ENCODE measurements at places on chromosomes 4 and X.

- no peak for DNase-seq
Measured at GRCh38 chr4:35189988-35190613, 1054.2 kb downstream of the ARAP2 start.

DNA sequence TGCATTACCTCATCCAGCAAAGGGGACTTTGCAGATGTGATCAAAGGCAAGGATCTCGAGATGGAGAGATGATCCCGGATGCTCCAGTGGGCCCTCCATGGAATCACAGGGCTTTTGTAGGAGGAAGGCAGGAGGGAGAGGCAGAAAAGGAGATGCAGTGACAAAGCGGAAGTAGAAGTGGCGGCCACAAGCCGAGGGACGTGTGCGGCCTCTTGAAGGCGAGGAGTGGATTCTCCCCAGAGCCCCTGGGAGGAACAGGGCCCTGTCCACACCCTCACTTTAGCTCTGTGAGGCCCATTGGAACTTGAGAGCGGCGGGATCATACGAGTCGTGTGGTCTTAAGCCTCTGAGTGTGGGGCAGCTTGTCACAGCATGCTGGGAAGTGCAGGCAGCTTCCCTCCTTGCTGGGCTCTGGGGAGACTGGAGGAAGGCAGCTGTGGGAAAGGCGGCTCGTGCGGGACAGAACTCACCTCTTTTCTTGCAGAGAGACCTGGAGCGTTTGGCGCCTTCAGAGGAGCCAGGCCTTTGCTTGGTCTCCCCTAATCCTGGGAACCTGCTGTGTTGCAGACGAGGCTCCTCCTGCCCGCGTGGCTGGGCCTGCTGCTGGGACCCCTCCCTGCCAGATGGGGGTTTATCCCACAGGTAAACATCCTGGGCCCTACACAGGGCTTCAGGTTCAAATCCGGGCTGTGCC lies 10.2 kb downstream of the SH3TC1 start:
- DNase-seq, result peak; percentile 41

- no peak for DNase-seq
Measured at GRCh38 chrX:20529301-20529700, 262.6 kb upstream of the RPS6KA3 start.

- DNase-seq, result peak; percentile 85
Measured at GRCh38 chrX:129786210-129786651, 6.5 kb downstream of the SASH3 start.

GRCh38 chrX:25144043-25144940 lies 128.5 kb upstream of the ARX start:
- peak; percentile 52 for DNase-seq

GRCh38 chrX:40244980-40245379 lies 147.2 kb upstream of the BCOR start:
- DNase-seq, result no peak

DNA sequence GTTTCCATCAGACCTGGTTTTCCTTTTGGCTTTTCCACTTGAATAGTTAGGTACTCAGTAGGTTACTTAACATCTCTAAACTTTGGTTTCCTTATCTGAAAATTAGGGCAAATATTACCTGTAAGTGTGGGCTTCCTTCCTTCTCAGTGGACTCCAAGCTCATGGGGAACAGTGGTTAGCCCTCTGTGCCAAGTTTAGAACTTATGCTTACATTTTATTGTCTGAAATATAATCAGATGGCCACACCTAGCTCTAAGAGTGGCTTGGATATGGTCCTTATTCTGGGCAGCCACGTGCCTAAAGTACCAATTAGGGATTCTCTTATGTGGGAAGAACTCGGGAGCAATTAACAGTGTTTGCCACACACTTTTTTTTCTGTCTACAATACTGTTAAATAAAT lies 133.9 kb downstream of the UCHL1 start:
- DNase-seq, result no peak

DNA sequence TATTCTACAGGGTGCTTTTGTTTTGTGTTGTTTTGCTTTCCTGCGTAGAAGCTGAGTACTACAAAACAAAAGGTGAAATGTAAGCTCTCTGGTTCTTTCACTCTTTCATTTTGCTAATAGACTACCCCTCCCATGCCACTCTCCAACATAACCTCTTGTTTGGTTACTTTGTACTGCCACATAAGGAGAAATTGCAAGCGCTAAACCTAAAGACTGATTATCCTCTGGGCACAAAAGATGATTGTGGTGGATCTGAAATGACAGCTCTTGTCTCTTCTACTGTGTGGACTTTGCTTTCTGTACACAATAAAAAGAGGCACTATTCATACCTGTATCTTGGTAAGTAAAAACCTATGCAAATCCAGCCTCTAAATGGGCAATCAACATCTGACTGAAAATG lies 5.3 kb downstream of the MBNL3 start:
- DNase-seq, result no peak

GRCh38 chr4:123478859-123479345 lies 82.3 kb downstream of the SPRY1 start:
- DNase-seq, result peak; percentile 49
